ENCODE measurements at places on chromosomes 2 and 18. TPM values are rescaled to one million over a fixed set of nuclear protein-coding genes. Genes with fewer than 3 reads are reported as not detected.

The MC2R gene
- total RNA-seq, result not detected

The RNF152 gene
- 18.8 TPM for total RNA-seq

The LRP1B gene
- total RNA-seq, result under 0.01 TPM

The SLC30A3 gene
- 0.32 TPM for total RNA-seq

The GBX2 gene
- 2.9 TPM for total RNA-seq

The ABCG5 gene
- total RNA-seq, result not detected

The IL1F10 gene
- not detected for total RNA-seq

The NT5C1B gene
- not detected for total RNA-seq

The PPIG gene
- total RNA-seq, result 20.5 TPM

The SLC5A7 gene
- not detected for total RNA-seq

The TEX261 gene
- total RNA-seq, result 20.8 TPM

The DSEL gene
- 6.2 TPM for total RNA-seq

The SERPINB7 gene
- total RNA-seq, result 0.30 TPM

The REG1A gene
- total RNA-seq, result not detected

The KIDINS220 gene
- total RNA-seq, result 44.8 TPM

The IL36A gene
- total RNA-seq, result not detected
